ENCODE measurements at places on chromosomes 2 and 18. TPM values are rescaled to one million over a fixed set of nuclear protein-coding genes. Genes with fewer than 3 reads are reported as not detected.

- H3K27me3 ChIP-seq = no peaks in the 10 kb centered on the region
- no peaks in the 10 kb centered on the region for H3K4me1 ChIP-seq
- no peaks in the 10 kb centered on the region for H3K36me3 ChIP-seq
Observed at GRCh38 chr2:16134436-16135165, 194.3 kb downstream of the MYCN start.

DNA sequence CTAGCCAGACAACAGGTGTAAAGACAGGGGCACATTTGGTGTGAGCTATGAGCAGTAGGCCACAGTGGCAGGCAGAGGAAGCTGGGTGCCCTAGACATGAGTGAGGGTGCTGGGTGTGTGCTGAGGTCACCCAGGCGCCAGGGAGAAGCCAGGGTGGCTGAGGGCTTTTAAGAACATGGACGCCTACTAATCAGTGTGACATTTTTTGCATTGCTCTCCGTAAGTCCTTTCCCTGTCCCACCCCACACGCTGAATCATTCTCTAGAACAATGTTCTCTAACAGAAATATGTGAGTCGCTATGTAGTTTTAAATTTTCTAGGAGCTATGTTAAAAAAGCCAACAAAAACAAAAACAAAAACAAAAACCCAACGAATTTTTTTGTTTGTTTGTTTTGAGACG, 204.5 kb upstream of the REV1 start:
- no peaks in the 10 kb centered on the region for H3K27me3 ChIP-seq
- no peak overlapping the region for H3K27ac ChIP-seq
- H3K4me3 ChIP-seq = no peak overlapping the region
- no peaks in the 10 kb centered on the region for H3K36me3 ChIP-seq

The MERTK gene
- 37.3 TPM for total RNA-seq

DNA sequence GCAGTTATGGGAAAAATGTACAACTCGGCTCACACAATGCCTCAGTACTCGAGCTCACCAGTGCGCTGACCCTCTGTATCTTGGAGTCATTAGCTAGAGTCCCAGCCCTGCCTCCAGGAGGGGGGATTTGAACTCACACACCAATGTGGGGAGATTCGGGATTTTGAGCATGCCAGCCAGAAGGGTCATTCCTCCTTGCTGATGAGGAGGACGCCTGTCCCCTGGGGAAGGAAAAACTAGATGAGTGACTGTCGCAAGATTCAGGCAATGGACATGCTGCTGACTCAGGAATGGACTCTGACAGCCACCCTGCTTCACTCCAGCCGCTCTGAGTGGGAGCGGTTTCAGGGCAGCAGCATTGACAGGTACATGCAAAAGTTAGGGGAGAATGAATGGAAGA, 20.6 kb downstream of the FIGN start:
- H3K4me1 ChIP-seq = no peaks in the 10 kb centered on the region
- H3K27ac ChIP-seq = no peak overlapping the region
- no peak for DNase-seq
- no peaks in the 10 kb centered on the region for H3K36me3 ChIP-seq
- no peaks in the 10 kb centered on the region for H3K27me3 ChIP-seq

- DNase-seq = no peak
- peak overlapping the region; percentile 96 for H3K4me3 ChIP-seq
- H3K4me1 ChIP-seq = peaks cover 22% of the 10 kb centered on the region
- H3K27me3 ChIP-seq = no peaks in the 10 kb centered on the region
- H3K36me3 ChIP-seq = peaks cover 6% of the 10 kb centered on the region
Observed at GRCh38 chr2:37232131-37232933, 874 bp downstream of the NDUFAF7 start.

DNA sequence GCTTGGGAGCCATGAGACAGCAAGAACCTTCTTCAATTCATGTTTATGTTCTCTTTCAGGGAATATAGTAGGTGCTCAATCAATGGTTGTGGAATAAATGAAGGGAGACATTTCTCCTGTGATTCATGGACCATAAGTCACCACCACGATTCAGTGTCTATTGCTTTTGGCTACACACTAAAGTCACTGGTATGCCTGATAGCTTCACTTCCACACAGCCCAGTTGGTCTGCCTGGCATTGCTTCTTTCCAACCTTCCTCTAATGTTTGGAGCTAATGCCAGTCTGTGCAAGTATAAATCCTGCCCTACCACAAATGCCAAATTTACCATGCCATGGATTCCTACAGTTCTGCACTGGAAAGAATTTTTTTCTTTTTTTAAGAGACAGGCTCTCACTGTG, 1.3 kb upstream of the CXCR1 start:
- no peak overlapping the region for H3K4me3 ChIP-seq
- no peak for DNase-seq
- no peaks in the 10 kb centered on the region for H3K36me3 ChIP-seq
- no peaks in the 10 kb centered on the region for H3K4me1 ChIP-seq
- H3K27me3 ChIP-seq = peaks cover 15% of the 10 kb centered on the region
- H3K27ac ChIP-seq = no peak overlapping the region

DNA sequence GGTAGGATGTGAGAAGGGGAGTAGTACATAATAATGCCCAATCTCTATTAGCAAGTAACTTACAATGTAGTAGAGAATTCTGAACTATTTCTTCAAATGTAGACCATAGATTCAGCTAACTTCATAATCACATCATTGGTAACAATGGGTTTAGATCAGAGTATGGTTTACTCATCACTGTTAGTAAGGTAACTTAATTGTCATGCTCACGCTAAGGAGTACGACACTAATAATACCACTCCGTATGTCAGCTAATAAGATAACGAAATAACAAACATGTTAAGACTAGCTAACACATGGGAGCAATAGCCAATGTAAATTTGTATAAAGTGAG, 56.4 kb upstream of the CCDC141 start:
- peak overlapping the region; percentile 27 for H3K27ac ChIP-seq
- no peak overlapping the region for H3K4me3 ChIP-seq
- no peaks in the 10 kb centered on the region for H3K27me3 ChIP-seq
- DNase-seq = no peak
- H3K36me3 ChIP-seq = peaks cover 2% of the 10 kb centered on the region

DNA sequence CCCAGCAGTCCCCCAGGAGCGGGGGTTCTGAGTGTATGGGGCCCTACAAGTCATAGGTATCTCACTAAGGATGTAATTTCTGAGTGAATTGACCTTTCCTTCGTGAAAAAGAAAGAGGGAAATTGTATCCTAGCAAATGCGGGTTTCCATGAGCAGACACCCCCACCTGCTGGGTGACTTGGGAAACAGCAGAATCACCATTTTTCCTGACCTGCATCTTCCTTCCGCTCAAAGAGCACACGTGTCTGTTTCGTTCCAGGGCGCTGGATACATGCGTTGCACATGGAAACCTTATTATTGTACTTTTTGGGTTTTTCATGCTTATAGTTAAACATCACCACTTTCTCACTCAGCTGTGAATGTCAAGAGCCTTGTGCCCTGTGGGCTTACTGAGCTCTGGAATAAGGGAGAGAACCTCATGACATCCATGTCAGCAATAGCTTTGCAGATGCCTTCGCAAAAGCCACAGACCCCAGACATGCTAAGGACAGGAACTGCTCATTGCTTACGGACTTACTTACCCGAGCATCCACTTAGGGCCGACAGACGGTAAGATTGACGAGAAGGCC, 132.8 kb downstream of the TPO start:
- H3K4me3 ChIP-seq = no peak overlapping the region
- no peaks in the 10 kb centered on the region for H3K27me3 ChIP-seq
- peak; percentile 25 for DNase-seq
- no peak overlapping the region for H3K27ac ChIP-seq
